NCI-H146 (cell line): ENCODE measurements at places on chromosomes 4 and X.

DNA sequence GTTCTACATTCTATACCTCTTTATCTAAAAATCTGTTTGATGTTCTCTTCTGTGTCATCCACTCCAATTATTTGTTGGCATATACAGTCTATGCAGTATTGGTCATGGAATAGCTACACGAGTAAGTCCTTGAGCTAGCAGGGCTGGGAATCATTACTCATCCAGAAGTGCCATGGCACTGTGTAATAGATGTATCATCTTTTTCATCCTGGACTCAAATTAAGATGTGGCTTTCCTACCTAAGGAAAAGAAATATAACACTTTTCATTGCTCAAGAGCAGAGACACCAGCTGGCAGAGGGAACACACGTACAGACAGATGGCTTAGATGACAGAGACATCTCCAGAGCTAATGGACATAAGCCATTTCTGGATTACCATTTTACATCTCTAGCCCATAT is 159.8 kb downstream of the FAM13A start:
- no peak for DNase-seq

DNA sequence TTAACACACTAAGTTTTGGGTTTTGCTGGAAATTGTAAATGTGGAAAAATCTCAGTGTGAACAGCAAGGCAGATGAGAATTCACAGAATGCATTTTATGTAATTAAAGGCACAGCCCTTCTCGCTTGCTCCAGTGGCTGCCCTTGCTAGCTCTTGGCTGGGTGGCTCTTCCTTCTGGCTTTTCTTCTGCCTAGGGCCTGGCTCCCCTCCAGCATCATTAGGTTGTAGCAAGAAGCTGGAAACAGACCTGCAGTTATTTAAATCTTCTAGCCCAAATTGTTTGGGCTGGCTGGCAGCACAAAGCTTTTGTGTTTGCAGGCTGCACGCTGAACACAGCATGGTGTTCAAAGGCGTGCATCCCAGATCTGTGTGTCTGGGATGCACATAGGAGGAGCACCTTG is 56.5 kb downstream of the LIMCH1 start:
- DNase-seq = no peak

DNA sequence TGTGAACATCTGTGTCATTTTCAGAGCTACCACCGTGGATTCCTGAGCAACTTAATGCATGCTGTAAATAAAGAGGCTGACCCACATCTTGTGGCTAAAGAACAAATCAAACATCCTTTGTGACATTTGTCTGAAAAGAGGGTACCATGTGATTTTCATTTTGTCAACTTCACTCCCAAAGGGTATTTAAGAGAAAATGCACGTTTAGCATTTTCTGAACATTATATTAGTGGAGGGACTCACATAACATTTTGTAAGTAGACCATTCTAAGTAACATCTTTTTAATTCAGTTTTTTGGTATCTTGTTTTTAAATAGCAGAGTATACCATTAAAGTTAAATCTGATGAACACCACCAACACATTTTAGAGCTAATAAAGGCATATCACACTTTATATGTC is 17.0 kb upstream of the CPE start:
- no peak for DNase-seq

- no peak for DNase-seq
These were observed 1.1 kb upstream of the PRRG3 start for GRCh38 chrX:151694121-151694520.

DNA sequence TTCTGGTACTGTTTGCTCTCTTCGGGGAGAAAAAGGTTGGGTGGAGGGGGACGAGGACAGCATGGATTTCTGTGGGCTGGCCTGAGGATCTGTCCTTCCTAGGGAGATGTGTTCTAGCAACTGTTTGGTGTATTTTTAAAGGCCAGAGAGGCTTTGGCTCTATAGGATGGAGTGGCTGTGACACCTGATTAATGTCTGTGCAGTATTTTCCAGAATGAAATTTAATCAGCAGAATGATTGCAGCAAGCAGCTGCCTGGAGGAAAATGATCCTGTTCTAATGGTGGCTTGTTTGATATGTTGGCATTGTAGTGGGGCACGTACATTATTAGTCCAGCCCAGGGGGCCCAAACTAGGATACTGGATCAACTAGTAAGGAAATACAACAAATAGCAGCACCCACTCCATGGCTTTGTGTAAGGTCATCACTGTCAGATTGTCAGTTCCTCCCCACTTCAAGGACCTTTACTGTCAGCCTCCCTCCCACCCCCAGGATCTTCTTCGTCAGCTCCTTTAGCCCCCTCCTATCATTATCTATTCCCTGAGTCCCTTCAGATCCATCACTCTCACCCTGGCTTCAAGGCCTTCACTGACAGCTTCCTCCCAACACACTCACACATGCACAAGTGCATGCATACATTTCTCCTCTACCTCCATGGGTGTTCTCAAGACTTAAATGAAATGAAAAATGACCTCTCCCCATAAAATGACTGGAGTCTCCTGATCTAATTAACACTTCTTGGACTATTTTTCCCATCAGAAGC is 10.4 kb upstream of the TMEM255A start:
- DNase-seq = peak; percentile 33

DNA sequence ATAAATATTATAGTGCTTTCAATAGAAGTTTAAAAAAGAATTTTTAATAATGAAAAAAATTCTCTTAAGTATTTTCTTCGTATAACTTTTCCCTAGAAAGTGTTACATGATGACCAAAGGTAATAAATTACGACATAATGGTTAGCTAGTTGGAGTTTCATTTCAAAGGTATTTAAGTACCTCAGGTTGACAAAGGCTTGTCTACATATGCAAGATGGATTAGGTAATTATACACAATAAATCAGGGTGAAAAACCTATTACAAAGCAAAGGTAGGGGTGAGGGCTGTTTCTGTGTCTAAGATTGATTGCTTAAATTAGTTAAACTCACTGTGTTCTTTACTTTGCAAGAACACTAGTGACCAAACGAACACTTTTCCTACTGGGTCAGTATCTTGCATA is 508.5 kb upstream of the FAT1 start:
- DNase-seq = no peak

GRCh38 chr4:42816880-42817400 is 75.6 kb upstream of the GRXCR1 start:
- DNase-seq = no peak

- DNase-seq = peak; percentile 88
These were observed 236.8 kb upstream of the VCX start for GRCh38 chrX:7606039-7606652.

GRCh38 chr4:129327637-129328036 is 231.7 kb downstream of the C4orf33 start:
- no peak for DNase-seq

DNA sequence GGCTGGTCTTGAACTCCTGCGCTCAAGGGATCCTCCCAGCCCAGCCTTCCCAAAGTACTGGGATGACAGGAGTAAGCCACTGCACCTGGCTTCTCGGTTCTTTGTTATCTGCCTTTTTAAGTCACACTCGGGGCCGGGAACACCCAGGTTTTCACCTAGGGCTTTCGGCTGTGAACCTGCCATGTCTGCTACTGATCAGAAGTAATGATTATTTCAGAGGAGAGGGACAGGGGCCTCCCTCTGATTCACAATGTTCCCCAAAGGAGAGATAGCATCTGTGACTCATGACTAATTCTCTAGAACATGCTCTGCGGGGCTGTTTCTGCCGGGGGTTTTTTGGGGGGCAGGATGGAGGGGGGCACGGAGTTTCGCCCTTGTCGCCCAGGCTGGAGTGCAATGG is 26.9 kb downstream of the CRLF2 start:
- no peak for DNase-seq

GRCh38 chr4:157918036-157918832 is 254.6 kb downstream of the GASK1B start:
- no peak for DNase-seq

DNA sequence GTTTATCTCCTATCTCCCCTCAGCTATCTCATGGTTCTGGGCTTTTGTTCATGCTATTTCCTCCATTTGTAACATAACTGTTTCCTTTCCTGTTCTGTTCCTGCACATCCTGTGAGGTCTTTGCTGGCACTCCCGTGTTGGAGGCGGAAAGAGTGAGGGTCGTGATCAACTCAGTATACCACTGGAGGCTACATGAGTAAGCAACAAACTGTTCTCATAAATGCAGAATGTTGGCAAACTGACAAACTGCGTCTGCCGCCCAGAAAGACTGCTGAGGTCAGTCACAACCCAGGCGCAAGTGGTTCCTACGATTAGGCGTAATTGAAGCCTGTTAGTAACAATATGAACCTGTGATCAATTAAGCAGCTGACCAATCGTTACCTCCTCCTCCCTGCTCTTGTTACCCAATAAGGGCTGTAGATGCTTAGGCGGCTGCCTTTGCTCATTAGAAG is 48.8 kb downstream of the C4orf33 start:
- DNase-seq = no peak

GRCh38 chr4:121938282-121939092 is 13.4 kb downstream of the TRPC3 start:
- no peak for DNase-seq

GRCh38 chr4:181372014-181372413 is 871.2 kb upstream of the TENM3 start:
- DNase-seq = peak; percentile 99

- no peak for DNase-seq
These were observed 43.3 kb upstream of the HAND2 start for GRCh38 chr4:173573286-173573685.

- no peak for DNase-seq
These were observed 71.9 kb upstream of the PRSS48 start for GRCh38 chr4:151204925-151205524.

- no peak for DNase-seq
These were observed 11.6 kb downstream of the TKTL1 start for GRCh38 chrX:154307202-154307601.

GRCh38 chrX:107747596-107748161 is 27.9 kb downstream of the TSC22D3 start:
- no peak for DNase-seq

DNA sequence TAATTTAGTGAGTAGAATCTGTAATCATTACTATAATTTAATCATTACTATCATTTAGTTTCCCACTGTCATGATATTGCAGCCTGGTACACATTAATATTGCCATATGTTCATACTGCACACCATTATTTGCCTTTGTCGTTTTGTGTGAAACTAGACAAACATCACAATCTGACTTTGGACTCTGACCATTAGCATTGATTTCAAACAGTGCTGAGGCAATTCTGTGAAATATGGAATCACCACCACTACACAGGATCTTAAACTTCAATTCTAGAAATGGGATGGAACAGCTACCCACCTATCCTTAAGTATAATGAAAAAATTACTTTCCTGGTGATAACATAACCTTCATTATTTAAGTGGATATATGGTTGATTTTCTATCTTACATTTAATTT is 98.3 kb downstream of the SORBS2 start:
- DNase-seq = no peak

DNA sequence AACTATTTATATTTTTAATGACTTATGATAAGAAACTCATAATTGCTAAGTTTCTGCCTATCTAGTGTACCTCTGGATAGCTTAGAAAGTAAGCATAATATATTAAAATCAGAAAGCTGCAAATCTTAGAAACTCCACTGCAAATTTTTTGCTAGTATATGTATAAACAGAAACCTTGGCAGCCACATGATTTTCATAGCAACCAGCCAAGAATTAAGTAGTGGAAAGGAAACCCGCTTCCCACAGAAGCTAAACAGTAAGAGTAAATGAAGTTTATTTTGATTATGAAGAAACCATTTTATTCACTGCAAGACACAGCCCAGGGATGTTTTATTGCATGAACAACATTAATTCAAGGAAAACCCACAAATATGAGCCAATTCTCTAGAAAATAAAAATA is 872.5 kb upstream of the ADGRL3 start:
- DNase-seq = no peak

DNA sequence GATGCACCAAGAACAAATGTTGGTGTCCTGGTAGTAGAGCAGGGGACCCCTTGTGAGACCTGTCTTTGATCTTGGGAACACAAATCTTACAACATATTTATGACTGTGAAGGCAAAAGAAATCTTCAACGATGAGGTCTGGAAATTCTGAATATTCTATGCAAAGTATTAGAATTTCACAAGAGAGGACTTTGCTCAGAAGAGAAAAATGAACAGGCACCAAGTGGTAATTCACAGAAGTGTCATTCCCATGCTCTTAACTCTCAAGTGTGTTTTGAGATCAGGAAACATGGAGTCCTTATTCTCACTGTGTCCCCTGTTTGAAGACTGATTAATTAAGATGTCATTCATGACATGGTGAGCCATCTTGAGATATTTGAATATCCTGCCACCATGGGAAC is 52.5 kb downstream of the COQ2 start:
- DNase-seq = no peak

DNA sequence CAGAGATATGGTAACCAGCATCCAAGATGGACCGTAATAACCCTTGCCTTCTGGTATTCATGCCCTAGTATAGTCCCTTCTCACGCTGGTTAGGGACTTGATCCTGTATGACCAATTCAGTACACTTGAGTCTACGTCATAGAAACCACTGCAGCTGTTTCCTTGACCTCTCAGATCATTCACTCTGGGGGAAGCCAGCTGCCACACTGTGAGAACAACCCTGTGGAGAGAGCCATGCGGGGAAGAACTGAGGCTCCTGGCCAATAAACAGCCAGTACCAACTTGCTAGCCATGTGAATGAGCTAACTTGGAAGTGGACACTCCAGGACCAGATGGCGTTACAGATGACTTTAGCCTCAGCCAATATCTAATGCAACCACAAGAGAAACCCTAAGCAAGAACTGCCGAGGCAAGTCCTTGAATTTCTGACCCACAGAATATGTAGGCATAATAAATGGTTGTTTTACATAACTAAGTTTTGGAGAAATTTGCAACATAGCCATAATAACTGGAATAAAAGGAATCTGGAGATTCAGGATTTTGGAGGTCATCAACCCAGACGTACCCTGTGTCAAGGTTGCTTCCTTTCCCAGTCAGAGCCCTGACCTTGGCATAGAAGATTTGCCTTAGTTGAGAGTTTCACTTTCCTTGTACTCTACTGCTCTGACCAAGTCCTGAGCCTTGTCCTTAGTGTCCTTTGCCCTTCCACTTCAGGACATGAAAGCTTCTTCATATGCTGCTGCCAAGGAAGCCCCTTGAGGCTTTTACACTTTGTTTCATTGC is 87.3 kb upstream of the ZNF81 start:
- DNase-seq = no peak

- DNase-seq = no peak
These were observed 22.1 kb upstream of the GPC4 start for GRCh38 chrX:133437356-133437755.

GRCh38 chr4:184282251-184282713 is 64.6 kb upstream of the ENPP6 start:
- no peak for DNase-seq

DNA sequence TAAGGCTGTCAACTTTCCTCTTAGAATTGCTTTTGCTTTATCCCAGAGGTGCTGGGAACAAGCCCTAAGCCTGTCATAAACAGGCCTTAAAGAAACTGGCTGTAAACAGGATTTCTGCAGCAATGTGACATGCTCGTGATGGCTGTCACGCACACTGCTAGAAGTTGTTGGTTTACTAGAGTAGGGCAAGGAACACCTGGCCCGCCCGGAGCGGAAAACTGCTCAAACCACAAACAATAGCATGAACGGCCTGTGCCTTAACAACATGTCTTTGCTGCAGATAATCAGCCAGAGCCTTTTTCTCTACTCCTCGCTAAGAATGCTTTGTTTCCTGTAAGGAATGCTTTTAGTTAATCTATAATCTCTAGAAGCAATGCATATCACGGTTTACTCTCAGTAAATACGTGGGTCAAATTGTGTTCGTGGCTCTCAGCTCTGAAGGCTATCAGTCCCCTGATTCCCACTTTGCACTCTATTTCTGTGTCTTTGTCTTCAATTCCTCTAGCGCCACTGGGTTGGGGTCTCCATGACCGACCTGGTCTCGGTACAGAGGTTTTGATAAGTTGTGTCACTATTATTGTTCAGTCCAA is 318.3 kb downstream of the GLUD2 start:
- peak; percentile 10 for DNase-seq
